ENCODE measurements at places on chromosomes 4 and X.

- DNase-seq: no peak
Measured at GRCh38 chr4:8303485-8304281, 34.1 kb downstream of the HTRA3 start.

DNA sequence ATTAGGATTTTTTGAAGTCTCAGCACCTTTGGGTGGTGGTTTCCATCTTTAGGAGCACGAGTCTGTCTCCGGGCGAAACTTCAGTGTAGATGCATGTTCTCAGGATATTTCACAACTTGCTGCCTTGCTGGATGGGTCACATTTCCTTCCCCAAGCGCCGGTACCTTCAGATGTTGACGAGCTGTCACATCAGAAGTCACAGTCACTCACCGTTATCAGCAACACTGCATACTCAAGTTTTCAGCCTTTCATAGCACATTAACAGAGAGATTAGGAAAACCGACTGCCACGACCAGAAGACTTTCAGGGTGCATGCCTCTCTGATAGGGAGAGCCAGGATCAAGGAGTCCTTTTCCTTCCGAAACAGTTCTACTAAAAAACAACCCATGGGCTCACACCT lies 77.8 kb downstream of the SHROOM2 start:
- no peak for DNase-seq

GRCh38 chr4:83089410-83090157 lies 24.9 kb downstream of the PLAC8 start:
- no peak for DNase-seq

- DNase-seq: no peak
Measured at GRCh38 chr4:119041396-119041795, 94.2 kb upstream of the MYOZ2 start.

DNA sequence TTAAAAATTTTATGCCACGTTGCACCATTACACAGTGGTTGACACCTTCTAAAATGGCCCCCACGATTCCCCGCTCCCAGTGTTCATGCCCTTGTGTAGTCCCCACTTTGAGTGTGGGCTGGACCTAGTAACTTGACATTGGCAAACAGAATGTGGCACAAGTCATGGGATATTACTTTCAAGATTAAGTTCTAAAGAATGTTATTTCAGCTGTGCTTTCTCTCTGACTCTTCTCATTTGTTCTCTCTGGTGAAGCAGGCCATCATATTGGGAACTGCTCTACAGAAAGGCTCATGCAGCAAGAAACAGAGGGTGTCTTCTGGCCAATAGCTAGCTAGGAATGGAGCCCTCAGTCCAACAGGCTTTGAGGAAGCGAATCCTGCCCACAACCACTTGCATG lies 67.1 kb downstream of the ATXN3L start:
- DNase-seq: no peak

- no peak for DNase-seq
Measured at GRCh38 chr4:124867536-124867935, 155.0 kb upstream of the ANKRD50 start.

DNA sequence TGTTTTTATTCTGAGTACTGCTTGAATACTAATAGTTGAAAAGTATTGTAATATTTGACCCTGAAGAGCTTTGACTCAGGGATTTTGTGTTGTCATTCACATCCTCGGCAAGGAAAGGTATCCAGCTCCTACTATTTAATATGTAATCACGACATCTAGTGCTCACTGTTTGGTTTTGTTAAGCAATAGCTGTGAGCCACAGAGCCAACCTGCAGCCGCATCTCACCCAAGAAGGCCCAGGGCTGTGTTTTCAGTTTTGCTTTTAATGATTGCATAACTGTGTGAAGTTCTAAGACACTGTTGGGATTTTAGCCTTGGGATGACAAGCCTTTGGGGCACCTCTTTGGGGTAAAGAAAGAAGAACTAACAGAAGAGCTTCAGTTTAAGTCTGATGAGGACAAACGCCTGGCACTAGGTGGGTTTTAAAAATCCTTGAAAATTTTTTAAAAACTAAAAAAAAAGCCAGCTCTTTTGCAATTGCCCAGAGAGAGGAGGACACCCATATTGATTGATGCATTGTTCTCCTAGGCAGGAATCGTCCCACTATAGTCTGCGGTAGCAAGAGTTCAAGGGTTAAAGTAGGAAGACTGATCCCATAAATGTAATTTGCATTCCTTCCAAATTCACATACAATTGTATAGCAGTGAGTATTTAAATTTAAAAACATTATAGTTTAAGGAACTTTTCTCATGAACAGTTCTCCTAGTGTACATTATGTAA lies 157.8 kb downstream of the RELL1 start:
- no peak for DNase-seq

DNA sequence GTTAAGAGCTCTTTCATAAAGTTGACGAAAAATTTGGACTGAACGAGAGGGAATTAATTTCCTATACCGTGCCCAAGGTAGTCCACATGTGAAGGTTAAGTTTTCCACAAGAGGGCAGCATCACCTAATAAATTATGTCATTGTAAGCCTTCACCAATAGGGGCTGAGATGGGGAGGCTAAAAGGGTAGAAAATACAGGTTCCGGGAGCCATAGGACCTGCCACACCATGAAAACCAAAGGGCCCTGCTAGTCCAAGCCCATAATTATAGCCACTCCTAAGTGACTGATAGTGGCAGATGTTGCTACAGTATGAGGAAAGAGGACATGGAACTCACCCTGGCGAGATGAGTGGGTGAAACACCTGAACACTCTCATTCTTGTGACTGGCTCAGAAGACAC lies 122.2 kb downstream of the SHROOM4 start:
- peak; percentile 3 for DNase-seq

DNA sequence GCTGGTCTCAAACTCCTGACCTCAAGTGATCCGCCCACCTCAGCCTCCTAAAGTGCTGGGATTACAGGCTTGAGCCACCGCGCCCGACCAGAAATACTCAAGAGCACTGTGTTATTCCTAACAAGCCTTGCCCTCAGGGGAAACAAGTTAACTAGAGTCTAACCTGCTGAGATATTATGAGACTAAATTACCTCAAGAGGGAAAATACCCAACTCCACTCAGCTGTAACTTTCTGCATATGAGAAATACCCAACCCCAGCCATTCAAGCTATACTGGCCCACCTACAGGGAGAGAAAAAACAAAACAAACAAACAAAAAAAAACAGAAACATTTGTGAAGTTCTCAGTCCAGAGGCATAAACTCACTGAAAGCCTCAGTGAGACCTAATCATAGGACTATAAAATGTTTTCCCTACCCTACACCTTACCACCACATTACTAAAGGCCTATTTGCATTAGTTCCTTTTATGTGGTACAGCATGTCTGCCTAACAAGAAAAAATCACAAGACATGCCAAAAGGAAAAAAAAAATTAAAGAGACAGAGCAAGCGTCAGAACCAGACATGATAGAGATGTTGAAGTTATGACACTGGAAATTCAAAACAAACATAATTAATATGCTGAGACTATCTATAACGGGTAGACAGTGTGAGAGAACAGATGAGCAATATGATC lies 876.0 kb downstream of the FSTL5 start:
- DNase-seq: no peak

DNA sequence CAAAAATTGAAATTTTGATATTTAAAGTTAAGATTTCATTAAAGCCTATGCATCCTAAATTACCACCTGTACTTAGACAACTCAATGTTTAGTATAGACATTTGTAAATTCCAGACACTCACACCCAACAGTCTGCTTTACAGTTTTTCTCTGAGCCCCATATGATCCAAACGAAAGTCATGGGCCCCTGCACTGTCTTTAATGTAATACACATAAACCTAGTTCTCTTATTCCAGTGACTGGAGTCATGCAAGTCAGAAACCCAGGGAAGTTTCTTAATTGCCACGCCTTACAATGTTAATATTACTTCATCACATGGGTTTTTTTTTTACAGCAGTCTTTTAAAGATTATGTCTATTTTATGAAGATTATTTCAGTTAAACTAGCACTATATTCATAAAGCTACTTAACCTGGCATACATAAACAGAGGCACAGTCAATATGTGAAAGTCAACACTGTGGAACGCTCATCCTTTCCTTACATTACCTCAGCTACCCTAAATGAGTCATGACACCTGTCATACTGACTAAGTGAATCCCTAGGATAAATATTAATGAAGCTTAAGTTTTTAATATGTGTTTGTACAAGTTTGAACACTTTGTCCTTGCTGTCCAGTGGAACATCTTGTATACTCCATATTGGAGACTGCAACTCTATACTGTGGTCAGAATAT lies 67.7 kb upstream of the H2AZ1 start:
- DNase-seq: no peak

DNA sequence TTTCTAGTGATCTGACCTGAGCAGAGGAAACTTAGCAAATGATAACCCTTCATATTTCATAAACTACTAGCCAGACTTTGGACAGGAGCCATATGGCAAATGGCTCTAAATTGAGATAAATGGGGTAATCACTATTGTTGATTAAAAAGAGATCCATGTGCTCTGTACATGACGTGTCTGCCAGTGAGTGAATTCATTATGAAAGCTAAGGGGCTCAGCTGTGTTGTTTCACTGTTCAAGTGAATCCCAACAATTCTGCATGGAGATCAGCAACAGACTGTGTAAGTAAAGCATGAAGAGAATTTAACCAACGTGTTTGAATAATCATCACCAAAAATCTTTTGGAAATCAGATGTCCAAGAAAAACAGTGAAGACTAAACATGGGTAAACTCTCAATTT lies 9.5 kb upstream of the QRFPR start:
- no peak for DNase-seq

DNA sequence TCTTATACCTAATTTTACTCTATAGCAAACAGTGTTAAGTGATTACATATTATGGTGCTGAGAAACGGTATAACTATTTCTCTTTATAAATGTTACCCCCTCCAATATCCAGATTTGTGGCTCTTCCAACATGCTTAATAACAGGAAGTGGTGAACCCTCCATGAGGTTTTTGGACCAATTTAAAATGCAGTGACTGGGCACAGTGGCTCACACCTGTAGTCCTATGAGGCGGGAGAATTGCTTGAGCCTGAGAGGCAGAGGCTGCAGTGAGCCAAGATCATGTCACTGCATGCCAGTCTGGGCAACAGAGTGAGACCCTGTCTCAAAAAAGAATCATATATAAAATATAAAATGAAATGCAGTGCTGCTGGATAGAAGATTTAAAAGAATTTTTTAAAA lies 137.3 kb downstream of the MGST2 start:
- no peak for DNase-seq

GRCh38 chr4:108480881-108481280 lies 139.5 kb upstream of the RPL34 start:
- DNase-seq: no peak

DNA sequence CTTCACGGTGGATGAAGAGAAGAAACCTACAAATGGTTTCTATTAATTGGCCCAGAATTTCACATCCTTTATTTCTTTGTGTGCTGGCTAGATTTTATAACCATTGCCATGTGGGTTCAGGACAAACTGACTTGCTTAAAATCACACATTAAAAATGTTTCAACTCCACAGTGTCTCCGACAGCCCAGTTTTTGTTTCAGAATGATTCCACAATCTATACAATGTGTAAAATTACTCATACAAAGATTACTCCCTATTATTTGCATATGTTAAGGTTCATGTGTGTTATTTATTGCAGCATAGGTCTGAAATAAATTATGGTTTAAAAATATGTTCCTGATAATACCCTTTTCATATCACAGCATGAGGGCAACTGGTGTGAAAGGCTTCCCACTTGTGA lies 20.6 kb downstream of the DCHS2 start:
- DNase-seq: no peak

GRCh38 chrX:13265549-13266132 lies 54.2 kb downstream of the ATXN3L start:
- no peak for DNase-seq

Measured in GM12891 (cell line).